Muscle of back (tissue), 13 donors: ENCODE measurements at places on chromosomes 3 and 15. TPM values are rescaled to one million over a fixed set of nuclear protein-coding genes. Genes with fewer than 3 reads are reported as not detected.

- DNase-seq = no peak
These were observed 120.0 kb upstream of the GADL1 start for GRCh38 chr3:31014317-31015040.

NPAP1 gene
- polyA plus RNA-seq = not detected

- DNase-seq = no peak
These were observed 157.7 kb upstream of the TGFBR2 start for GRCh38 chr3:30448450-30449289.

CCDC13 gene
- 0.24 TPM for polyA plus RNA-seq

CHL1 gene
- 2.8 TPM for polyA plus RNA-seq
